ENCODE measurements at places on chromosomes 1 and 21.

GRCh38 chr1:193406901-193407300 is 220.5 kb upstream of the B3GALT2 start:
- DNase-seq, result no peak

- no peak for DNase-seq
These were observed 572.2 kb downstream of the RWDD3 start for GRCh38 chr1:95806171-95806570.

GRCh38 chr1:45876000-45876617 is 72.7 kb downstream of the MAST2 start:
- no peak for DNase-seq

DNA sequence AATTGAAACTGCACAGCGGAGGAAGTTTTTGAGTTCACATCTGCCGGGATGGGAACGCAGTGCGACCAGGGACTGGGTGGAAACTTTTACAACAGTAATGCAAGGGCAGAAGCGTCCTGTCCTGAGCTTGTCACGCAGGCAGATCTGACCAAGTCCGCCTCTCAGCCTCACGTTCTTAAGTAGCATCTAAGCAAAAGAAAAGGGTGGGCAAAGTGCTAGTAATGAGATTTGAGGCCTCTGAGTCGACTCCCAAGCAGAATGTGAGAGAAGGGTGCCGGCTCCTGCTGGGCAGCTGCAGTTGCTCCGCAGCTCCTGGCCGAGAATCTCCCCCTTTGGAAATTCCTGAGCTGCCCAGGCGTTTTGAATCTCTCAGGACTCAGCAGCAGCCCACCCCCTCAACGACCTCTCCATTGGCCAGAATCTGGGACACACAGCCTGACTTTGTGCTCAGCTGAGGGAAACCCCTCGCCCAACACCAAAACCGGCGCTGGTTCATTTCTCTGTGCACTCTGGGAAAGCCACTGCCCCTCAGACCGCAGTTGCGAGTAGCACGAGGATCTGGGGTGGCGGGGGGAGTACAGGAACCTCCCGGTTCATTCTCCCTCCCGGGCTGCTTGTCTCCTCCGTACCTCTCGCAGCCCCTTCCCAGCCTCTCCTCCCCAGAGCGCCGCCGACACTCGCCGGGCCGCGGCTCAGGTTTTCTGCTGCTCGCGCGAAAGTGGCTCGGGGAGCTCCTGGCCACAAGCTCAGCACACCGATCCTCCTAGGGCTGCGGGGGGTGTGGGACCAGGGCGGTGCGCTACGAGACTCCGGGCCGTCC is 913 bp upstream of the S1PR1 start:
- no peak for DNase-seq

GRCh38 chr1:16120940-16121410 is 34.9 kb downstream of the EPHA2 start:
- no peak for DNase-seq

GRCh38 chr1:230242326-230242725 is 175.3 kb downstream of the GALNT2 start:
- DNase-seq, result no peak

DNA sequence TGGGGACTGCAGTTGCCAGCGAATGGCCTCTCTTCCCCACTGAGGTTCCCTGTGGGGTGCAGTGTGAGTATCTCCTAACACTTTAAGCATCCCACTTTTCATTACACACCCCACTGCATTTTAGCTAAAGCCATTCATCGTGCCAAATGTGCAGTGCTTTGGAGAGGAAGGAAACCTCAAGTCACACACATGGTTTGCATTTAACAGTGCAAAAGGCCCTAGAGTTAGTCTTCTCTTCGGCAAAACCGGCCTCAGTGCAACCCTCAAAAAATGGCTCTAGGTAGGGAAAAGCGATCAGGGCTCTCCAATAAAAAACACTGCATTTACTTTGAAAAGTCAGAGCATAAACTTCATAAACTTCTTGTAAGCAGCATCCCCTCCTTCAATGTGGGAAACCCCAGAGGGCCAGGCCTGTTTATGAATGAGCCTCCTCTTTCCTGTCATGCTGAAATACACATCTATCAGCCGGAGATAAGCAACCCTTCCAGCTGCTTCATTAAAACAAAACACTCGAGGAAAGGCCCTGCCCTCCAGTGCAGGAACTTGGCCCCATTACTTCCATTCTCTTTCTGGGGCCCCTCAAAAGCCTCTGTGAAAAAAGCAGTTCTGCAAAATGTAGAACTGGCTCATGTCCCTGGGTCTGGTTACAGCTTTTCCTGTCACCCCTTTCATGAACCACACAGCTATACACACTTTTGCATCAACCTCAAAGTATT is 184.0 kb downstream of the CDC7 start:
- no peak for DNase-seq

DNA sequence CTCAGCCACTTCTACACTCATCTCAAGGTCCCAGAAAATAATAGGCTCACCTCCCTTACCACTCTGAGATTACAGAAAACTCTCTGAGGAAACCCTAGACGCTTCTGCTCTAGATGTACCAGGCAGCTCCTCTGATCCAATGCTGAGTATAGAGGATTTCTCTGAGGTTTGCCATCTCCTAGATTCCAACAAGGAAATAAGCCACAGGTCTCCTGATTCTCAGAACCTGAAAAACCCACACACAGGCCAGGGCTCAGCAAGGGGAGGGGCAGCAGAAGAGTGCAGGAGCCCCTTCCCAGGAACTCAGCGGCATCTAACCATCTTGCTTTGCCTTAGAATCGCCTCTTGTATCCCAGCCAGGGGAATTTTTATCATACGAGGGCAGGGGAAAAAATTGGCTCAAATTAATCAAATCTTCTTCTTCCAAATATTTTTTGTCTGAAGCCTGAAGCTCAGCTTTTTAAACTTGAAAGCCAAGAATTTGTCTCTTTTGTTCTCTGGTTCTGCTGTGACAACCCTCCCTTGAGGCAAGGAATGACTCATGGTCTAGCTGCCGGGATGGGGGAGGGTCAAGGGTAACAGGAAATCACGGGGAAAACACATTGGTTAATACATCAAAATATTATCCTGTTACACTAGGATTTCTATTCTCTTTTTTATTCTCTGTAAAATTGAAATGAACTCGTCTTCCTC is 30.8 kb downstream of the GORAB start:
- DNase-seq, result peak; percentile 38

- DNase-seq, result no peak
These were observed 34.8 kb downstream of the ANKRD13C start for GRCh38 chr1:70319750-70320149.

GRCh38 chr1:94304553-94304952 is 67.2 kb upstream of the ARHGAP29 start:
- no peak for DNase-seq

- no peak for DNase-seq
These were observed at the start of gene GPA33 for GRCh38 chr1:167090314-167090942. TSS of gene GPA33 (minus strand) at chr1:167090377. CDS start at chr1:167090287, 90 bp downstream.

Measured in omental fat pad (tissue), 4 donors.